ENCODE measurements at places on chromosomes 1 and 21.

DNA sequence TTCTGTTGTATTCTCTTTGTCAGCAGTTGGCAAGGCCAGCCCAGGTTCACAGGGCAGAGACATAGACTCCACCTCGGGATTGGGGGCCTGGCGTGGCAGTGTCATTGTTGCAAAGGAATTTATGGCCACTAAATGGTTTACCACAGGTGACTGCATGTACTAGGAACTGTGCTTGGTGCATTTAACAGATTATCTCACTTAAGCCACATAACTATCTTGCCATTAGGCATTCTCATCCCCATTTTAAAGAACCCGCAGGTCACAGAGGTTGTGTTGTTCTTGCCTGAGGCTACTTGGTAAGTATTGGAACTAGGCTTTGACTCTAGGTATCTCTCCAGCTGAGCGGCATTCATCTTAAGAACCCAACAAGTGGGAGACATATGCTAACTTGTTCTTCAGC, 9.7 kb downstream of the TLCD4 start:
- DNase-seq = no peak

GRCh38 chr1:222852326-222852725, 37.5 kb downstream of the DISP1 start:
- DNase-seq = no peak

DNA sequence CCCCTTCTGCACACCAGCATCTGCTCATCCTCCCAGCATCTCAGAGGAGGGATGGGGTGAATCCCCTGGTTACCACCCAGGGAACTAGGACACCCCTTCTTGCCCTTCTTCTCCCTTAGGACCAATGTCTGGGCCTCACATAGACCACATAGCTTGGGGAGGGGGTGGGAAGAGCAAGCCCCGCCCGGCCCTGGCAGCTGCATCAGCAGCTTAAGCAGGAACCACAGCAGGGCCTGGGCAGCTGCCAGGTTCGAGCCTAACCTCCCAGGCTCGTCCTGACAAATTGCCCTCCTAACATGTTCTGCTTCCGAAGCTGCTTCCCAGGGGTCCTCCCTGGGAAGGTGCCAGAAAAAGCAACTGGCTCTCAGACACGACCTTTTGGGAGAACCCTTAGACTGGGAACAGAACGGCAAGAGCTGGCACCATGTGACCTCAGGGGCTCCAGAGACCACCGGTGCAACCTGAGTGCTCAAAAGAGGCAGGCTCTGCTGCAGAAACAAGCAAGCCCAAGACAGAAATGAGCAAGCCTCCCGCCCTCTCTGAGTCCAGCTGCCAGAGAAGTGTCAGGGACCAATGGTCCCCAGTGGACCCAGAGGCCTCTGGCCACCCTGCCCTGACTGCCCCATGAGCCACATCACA, 18.4 kb upstream of the CLSTN1 start:
- DNase-seq = no peak

GRCh38 chr1:26831546-26832248, 5.2 kb downstream of the ZDHHC18 start:
- no peak for DNase-seq

DNA sequence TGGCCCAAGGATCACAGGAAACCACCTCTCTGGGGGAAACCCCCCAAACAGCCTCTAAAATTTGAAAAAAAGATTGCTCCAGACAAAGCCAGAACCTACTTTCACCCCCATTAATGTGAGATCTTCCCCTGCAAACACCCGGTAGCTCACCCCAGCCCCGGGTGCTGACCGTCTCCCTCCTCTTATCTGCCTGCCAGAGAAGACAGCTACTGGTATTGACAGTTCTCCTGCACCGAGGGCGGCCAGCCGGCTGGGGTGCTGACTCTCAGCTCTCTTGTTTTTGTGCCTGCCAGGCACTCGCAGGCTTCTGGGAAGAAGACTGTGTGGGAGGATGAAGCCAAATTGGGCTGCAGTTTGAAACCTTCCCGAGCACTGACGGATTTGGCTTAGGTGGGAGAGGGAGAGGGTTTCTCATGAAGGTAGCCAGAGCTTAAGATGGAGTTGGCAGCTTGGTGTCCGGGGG, 48.2 kb downstream of the RASSF5 start:
- DNase-seq = no peak

DNA sequence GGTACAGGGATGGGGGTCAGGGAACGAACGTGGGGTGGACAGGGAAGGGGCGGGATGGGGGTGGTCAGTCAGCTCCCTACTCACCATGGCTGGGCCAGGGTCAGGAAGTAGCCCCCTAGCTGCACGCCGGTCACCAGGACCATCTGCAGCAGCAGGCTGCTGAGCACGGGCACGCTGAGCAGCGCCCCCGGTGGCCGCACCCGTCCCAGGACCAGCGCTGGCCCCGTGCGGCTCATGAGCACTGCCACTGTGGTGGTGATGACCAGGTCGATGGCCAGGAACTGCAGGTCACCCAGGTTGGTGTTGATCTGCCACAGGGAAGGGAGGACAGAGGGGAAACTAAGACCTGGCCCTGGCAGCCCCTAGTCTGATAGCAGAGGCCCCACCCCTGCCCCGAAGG, 6.5 kb upstream of the MFAP2 start:
- no peak for DNase-seq

- no peak for DNase-seq
Measured at GRCh38 chr1:22531251-22531650, 32.0 kb upstream of the EPHA8 start.

DNA sequence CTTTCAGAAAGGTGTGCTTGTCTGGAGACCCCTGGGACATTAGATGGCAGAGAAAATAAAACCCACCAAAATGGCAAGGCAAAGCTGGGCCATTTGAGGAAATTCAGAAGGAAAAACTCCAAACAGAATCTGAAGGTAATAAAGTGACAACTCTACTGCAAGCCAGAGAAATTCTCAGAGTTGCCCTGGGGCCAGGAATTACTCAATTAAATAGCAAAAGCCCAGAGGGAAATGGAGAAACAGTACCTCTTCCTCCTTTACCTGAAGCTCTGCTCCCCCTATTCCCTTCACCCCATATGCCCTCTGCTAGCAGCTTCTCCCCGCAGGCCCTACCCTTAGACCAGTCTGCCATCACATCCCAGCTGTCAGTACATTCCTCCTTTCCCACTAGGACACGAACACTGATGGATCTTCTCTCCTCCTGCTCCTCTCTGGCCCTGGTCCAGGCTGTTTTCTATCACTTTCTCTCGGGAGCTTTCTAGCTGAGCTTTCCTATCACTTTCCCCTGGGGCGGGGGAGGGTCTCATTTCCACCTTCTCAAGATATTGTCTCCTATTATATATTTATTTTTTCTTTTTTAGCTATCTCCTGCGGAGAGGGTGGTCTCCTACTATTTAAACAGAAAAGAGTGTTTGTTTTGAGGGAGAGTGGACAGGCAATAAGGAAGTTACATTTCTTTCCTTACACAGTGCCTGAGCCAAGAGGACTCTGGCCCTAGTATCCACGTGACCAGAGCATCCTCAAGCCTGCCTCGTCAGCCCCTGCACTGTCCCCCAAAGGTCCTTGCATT, 47.7 kb upstream of the RBM15 start:
- DNase-seq = no peak

- no peak for DNase-seq
Measured at GRCh38 chr1:25146451-25146855, 85.8 kb downstream of the SYF2 start.

GRCh38 chr1:210340841-210341240, 12.1 kb downstream of the HHAT start:
- DNase-seq = no peak

DNA sequence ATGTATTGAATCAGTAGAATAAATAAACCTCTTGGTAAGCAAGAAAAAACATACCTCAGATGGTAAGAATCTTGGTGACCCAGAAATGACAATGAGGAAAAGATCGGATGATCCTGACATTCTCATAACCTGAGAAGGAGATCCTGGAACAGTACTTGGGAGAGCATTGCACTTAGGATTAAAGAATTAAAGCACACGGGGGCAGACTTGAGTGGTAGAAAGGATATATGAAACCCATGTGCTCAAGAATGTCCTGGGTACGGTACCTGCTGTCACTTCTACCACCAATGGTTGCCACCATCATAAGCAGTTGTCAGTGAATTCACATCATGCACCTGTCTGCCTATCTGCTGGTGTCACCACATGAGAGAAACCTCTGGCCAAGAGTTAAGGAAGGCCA, 108.9 kb upstream of the GJB5 start:
- no peak for DNase-seq

- DNase-seq = no peak
Measured at GRCh38 chr1:232598133-232598532, 31.8 kb downstream of the SIPA1L2 start.

- no peak for DNase-seq
Measured at GRCh38 chr1:31866450-31867032, 50.7 kb upstream of the SPOCD1 start.

- no peak for DNase-seq
Measured at GRCh38 chr1:24483441-24483840, 19.2 kb upstream of the RCAN3 start.

- no peak for DNase-seq
Measured at GRCh38 chr1:196960854-196961253, 16.5 kb upstream of the CFHR5 start.

DNA sequence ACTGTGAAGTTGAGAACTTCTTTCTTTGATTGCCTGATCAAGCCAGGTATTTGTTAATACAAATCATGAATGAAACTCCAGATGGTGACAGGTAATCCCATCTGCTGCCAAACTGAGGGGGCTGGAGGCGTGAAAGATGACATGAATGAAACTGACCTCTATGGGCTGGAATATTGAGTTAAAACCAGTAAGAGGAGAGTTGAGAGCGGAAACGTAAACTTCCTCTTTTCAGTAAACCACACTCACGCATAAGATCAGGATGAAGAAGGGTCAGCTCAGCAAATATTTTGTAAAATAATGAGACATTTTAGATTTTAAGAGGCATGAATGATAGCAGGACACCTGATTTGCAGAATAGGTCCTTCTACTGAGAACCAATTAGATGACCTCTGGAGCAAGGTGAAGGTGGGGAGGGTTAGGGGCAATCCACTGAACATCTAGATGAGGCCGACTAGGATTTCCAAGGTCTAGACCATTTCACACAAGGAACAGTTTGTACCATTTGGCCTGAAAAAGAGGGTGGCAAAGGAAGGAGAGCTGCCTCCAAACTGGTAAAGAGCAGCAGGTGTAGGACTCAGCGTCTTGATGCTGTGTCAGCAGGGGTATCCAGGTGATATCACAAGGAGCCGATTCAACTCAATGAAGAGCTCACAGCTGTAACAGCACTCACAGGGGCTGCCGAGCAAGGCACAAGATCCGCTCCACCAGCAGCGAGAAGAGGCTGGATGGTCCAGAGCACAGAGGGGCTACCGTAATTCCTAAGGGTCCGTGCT, 132.6 kb downstream of the NTPCR start:
- DNase-seq = no peak

DNA sequence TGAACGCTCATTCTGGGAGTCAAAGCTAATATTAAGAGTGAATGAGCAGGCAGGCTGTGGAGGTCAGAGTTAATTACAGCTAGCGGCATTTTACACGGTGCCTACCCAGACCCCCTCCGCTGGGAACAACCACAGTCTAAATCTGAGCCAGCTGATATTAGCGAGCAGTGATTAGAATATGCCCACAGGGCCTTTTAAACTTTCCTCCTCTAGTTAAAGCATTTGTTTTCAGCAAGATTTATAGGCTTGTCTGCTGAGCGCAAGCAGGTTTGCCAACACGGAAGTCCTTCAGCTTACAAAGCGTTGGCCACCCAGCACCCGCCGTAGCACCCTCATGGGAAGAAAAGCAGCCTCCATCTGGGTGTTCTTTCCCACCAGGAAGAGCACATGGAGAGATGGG, 72.1 kb downstream of the LMX1A start:
- DNase-seq = no peak

GRCh38 chr1:109786531-109787021, 22.9 kb upstream of the EPS8L3 start:
- no peak for DNase-seq

DNA sequence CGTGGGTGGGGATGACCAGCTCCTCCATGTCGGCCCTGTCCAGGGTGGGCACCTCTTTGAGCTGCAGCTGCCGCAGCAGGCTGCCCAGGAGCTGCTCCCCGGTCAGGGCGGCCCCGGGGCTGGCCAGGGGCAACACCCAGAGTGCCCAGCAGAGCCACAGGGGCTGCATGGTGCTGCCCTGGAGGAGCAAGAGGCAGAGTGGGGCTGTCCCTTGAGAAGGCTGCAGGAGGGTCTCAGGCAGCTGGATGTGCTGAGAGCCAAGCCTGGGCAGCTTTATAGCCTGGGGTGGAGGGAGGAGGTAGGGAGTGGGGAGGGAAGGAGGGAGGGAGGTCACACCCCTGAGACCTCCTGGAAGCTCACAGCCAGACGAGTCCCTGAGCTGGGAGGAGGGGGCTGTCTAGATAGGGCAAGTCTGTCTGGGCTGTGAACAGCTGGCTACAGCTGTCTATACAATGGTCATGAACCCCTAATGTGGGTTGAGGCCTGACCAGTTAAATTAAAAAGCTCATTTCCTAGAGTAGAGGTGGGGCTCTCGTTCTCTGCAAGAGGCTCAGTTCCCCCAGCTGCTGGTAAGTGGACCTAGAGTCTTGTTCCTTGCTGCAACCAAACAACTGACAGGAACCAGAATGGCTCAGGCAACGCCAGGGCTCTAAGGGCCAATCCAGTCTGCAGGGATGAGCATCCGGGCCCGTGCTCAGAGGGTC, at the start of gene LEFTY1:
TSS of gene LEFTY1 (minus strand) at position 249 of the 704 bp plus-strand sequence. CDS start at position 169, 80 bp downstream.
- no peak for DNase-seq

- DNase-seq = no peak
Measured at GRCh38 chr1:29746076-29746665, 509.8 kb downstream of the PTPRU start.

- no peak for DNase-seq
Measured at GRCh38 chr1:160097151-160097910, 1.1 kb downstream of the IGSF8 start.

DNA sequence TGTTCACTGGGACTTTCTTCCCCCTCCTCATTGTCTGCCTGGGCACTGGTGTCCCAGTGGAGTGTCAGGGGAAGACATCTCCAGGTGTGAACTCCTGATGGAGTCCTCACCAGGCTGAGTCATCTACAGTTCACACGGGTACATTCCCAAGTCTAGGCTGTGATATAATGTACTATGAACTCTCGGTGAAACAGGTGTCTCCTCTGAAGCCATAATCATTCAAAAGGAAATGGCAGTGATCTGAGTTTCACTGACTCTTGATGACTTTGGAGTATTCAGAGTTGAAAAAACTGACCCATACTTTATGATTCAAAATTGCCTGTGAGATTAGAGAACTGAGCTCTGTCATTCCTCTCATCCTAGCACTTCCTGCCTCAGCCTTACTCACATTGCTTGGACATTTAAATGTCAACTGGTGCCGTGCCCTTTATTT, 9.1 kb downstream of the LAMC2 start:
- no peak for DNase-seq

GRCh38 chr1:6141592-6141991, 38.5 kb downstream of the CHD5 start:
- no peak for DNase-seq

- no peak for DNase-seq
Measured at GRCh38 chr21:26495283-26495849, 77.7 kb downstream of the CYYR1 start.

DNA sequence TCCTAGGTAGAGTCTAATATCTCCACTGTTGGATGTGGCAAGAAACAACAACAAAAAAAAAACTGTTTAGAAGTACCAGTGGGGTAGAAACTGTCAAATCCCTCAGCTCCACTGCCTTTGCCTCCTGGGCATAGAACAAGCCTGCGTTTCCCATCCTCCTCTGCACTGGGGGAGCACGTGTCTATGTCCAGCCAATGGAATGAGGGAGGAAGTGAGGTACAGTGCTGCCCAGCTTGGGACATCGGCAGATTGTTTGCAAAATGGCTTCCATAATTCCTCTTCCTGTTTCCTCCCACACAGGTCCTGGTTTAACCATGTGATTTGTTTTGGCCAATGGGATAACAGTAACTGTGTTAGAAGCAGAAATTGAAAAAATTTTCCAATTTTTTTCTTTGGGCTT, 39.1 kb downstream of the PSMG1 start:
- DNase-seq = no peak

GRCh38 chr1:12566484-12567287, 51.3 kb downstream of the DHRS3 start:
- no peak for DNase-seq

Measured in stimulated activated CD8-positive, alpha-beta memory T cell treated with anti-CD3 and anti-CD28 coated beads, Interleukin-4, amount 100 ng/mL, for 4 hours (primary cell).